Muscle of leg (tissue), 16 donors: ENCODE measurements at places on chromosomes 12 and 14.

GRCh38 chr14:101833045-101833444 lies 71.5 kb downstream of the PPP2R5C start:
- no peak overlapping the region for H3K4me3 ChIP-seq
- DNase-seq = no peak
- peaks cover 10% of the 10 kb centered on the region for H3K36me3 ChIP-seq
- no peaks in the 10 kb centered on the region for H3K27me3 ChIP-seq
- H3K4me1 ChIP-seq = peaks cover 24% of the 10 kb centered on the region
- no peak overlapping the region for H3K27ac ChIP-seq

DNA sequence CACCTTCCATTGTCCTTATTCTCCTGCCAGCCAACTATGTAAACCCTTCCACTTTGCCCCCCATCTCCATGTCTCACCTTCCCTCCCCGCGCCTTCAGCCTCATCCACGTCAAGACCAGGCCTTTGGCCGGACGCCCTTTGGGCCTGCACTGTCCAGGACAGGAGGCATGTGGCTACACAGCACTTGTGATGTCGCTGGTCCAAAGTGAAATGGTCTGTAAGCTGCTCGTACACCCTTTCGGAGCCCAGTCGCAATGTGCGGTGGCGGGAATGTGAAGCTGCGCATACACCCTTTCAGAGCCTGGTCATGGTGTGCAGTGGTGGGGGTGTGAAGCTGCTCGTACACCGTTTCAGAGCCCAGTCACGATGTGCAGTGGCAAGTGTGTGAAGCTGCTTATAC lies 247.9 kb upstream of the RGS6 start:
- no peak overlapping the region for H3K4me3 ChIP-seq
- no peaks in the 10 kb centered on the region for H3K27me3 ChIP-seq
- DNase-seq = no peak
- H3K4me1 ChIP-seq = peaks cover 3% of the 10 kb centered on the region
- H3K36me3 ChIP-seq = peaks cover 3% of the 10 kb centered on the region

GRCh38 chr12:91140026-91140931 lies 29.0 kb upstream of the LUM start:
- peak; percentile 97 for DNase-seq
- H3K27ac ChIP-seq = peak overlapping the region; percentile 91

DNA sequence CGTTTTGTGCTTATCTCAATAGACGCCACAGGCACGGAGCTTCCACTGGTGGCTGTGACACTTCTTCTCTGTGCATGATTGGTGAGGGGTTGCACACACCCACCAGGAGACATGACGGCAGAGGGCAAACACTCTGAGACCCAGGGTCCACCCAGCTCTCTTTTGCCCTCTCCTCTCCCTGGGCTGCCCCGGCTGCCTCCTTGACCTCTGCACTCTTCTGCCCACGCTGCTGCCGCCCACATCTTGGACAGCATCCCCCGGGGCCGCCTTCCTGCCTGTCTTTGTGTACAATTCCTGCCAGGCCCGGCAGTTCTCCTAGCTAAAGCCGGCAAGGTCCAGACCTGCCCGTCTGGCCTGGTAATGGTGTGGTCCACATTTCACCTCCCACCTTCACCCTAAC lies 44.7 kb downstream of the DPF3 start:
- no peaks in the 10 kb centered on the region for H3K27me3 ChIP-seq
- no peak for DNase-seq
- H3K4me3 ChIP-seq = no peak overlapping the region
- H3K4me1 ChIP-seq = no peaks in the 10 kb centered on the region

DNA sequence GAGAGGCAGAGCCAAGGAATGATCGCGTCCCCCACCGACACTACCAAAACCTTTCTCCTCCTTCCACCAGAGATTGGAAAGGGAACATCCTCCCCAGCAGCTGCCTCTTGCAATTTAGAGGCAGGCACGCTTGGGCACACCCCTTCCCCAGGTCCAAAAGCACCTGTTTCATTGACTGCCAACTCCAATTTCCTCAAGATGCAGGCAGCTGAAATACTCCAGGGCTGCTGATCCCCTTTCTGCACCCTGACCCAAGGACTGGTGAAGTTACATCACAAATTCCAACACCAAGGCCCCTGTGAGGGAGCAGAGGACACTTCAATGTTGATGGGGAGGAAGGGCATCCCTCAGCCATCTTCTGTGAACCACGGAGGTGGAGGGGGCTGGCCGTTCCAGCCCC lies 33.8 kb downstream of the BCL11B start:
- no peak overlapping the region for H3K27ac ChIP-seq
- DNase-seq = no peak
- no peaks in the 10 kb centered on the region for H3K36me3 ChIP-seq
- H3K27me3 ChIP-seq = peaks cover 48% of the 10 kb centered on the region
- H3K4me3 ChIP-seq = no peak overlapping the region
- H3K4me1 ChIP-seq = peaks cover 23% of the 10 kb centered on the region

DNA sequence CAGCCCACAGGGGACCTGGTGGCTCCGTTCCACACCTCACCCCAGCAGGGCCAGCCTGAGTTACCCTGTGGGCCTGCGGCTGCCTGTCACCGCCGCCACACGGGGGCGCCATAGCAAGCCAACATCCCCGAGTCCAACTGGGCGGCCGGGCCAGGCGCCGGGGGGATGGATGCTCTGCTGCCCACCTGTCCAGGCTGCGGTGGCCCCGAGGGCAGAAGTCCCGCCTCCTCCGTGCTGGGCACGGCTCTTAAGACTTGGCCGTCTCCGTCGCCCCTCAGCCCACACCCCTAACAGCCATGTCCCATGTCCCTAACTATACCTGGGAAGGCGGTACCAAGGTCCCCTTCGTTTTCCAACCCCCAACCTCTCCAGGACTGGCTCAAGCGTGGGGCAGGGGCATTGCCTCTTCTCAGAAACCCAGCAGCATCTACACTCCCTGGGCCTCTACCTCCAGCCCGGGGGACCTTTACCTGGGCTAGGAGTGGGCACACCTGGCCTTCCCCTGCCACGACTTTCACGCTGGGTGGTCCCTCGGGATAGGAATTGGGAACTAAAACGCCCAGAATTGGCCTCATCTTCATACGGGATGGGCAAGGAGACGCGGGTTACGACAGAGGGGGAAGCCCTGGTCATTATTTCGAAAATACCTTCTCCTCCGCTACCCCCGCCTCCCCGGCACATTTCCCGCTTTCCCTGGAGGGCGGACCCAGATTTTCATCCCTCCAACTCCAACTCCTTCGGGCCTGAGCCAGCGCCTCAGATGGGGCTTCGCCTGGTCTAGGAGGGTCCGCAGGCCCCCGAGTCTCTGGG lies 1.1 kb upstream of the CYP46A1 start:
- H3K4me3 ChIP-seq = peak overlapping the region; percentile 95
- peaks cover 21% of the 10 kb centered on the region for H3K4me1 ChIP-seq
- peak overlapping the region; percentile 94 for H3K27ac ChIP-seq
- peaks cover 6% of the 10 kb centered on the region for H3K27me3 ChIP-seq
- no peaks in the 10 kb centered on the region for H3K36me3 ChIP-seq

DNA sequence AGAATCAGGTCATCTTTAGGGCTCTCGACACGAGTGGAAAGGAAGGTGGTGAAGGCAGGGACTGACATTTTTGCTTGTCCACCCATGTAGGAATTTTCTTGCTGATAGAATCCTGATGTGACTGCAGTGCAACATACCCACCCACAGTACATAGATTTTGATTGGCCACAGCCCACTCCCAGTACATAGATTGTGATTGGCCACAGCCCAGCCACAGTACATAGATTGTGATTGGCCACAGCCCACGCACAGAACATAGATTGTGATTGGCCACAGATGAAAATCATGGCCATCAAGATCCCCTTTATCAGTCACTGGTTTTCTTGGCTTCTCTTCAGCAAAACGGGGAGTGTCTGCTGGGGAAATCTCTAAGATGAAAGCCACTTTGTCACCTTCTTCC lies 1041.5 kb downstream of the AACS start:
- H3K27me3 ChIP-seq = no peaks in the 10 kb centered on the region
- H3K27ac ChIP-seq = no peak overlapping the region
- H3K4me3 ChIP-seq = no peak overlapping the region
- no peak for DNase-seq

GRCh38 chr14:24542346-24542936 lies 33.6 kb downstream of the CTSG start:
- DNase-seq = no peak
- H3K4me1 ChIP-seq = no peaks in the 10 kb centered on the region
- H3K36me3 ChIP-seq = no peaks in the 10 kb centered on the region
- no peak overlapping the region for H3K27ac ChIP-seq
- H3K27me3 ChIP-seq = no peaks in the 10 kb centered on the region

GRCh38 chr12:21521541-21521940 lies 4.6 kb upstream of the SPX start:
- DNase-seq = no peak
- no peaks in the 10 kb centered on the region for H3K4me1 ChIP-seq
